ENCODE measurements at places on chromosomes 11 and 22.
A peak's percentile ranks its signal among the peaks of the same experiment; 100 is the strongest.

GRCh38 chr11:131658952-131659351, 288.5 kb downstream of the NTM start:
- DNase-seq, result no peak

DNA sequence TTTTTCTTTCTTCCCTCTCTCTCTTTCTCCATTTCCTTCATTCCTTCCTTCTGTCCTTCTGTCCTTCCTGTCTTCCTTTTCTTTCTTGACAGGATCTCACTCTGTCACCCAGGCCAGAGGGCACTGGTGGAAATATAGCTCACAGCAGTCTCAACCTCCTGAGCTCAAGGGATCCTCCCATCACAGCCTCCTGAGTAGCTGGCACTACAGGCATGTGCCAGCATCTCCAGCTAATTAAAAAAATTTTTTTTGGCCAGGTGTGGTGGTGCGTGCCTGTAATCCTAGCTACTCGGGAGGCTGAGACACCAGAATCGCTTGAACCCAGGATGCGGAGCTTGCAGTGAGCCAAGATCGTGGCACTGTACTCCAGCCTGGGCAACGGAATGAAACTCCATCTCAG, 4.8 kb upstream of the DUSP8 start:
- DNase-seq, result no peak

DNA sequence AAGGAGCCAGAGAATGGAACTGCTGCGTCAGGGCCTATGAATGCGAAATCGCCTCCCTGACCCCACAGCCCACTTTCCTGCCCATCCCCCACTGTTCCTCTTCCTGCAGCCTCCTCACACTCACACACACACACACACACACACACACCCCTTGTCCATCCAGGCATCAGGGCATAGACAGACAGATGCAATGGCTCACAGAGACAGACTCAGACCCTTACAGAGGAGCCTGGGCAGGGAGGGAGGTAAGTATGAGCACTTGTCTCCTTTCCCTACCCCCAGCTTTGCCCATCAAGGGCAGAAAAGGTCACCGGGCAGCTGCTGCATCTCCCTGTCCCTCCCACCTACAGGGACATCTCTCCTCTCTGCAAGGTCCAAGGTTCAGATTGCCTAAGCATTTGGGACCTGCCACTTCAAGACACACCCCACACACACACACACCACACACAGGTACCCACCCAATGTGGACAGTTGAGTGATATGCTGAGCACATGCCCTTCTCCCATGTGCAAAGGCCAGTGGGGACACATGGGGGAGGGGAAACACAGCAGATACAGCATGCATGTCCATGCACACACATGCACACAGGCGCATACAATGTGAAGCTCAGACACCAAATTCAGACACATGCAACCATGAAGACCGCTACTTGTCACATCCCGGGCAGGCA, 2.0 kb upstream of the NRXN2 start:
- no peak for DNase-seq

DNA sequence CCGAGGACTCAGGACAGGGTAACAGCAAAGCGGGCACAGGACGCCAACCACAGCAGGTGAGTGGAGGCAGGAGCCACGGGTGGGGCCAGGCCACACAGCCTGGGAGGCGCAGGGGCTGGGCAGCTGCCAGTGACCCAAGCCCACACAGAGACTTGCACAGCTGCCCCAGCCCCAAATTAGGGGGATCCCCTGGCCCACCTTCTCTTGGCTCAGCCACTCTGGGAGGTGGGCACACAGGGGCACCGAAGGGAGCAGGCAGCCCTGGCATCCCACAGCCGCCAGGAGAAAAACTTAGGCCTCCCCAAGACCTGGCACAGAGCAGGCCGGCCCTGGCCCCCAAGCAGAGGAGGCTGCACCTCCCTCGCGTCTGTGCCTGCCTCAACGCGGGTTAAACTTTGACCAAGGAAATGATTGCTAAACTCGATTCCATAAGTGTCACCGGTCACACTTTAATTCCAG, at the start of gene SLC22A12:
SLC22A12 (plus strand) TSS at position 458 of the 459 bp plus-strand sequence. CDS start 337 bp downstream, outside the sequence.
- no peak for DNase-seq

- peak; percentile 38 for DNase-seq
These were observed 518 bp upstream of the CHRM1 start for GRCh38 chr11:62921573-62922188.

Measured in NCI-H524 (cell line).